Bronchus fibroblast of lung (primary cell): ENCODE measurements at places on chromosomes 4 and X. TPM values are rescaled to one million over a fixed set of nuclear protein-coding genes. Genes with fewer than 3 reads are reported as not detected.

The SAGE1 gene
- total RNA-seq = not detected in 2 replicates

The SYN1 gene
- 0.30 and 0.50 TPM in 2 replicates for total RNA-seq

The RASGEF1B gene
- not detected in 2 replicates for total RNA-seq

The DCAF4L1 gene
- total RNA-seq = under 0.01 TPM in 1 of 2 replicates, not detected in the other

The CCDC120 gene
- total RNA-seq = 0.50 and 1.5 TPM in 2 replicates

The FHL1 gene
- 36.4 and 41.5 TPM in 2 replicates for total RNA-seq

The BANK1 gene
- 0.15 and 0.17 TPM in 2 replicates for total RNA-seq

The PLS3 gene
- total RNA-seq = 69.7 and 79.4 TPM in 2 replicates

The RGN gene
- 1.0 and 1.5 TPM in 2 replicates for total RNA-seq

The TCEAL9 gene
- total RNA-seq = 50.1 and 113 TPM in 2 replicates

The EVC gene
- total RNA-seq = 14.9 and 16.5 TPM in 2 replicates

The EBP gene
- 254 and 300 TPM in 2 replicates for total RNA-seq

The LRIT3 gene
- total RNA-seq = not detected in 2 replicates

The NDNF gene
- 0.34 and 0.59 TPM in 2 replicates for total RNA-seq

The AREG gene
- total RNA-seq = 10.0 and 19.0 TPM in 2 replicates

The WDR45 gene
- 45.6 and 47.2 TPM in 2 replicates for total RNA-seq

The SPANXB1 gene
- total RNA-seq = not detected in 2 replicates

The CXorf58 gene
- total RNA-seq = not detected in 2 replicates

The AMTN gene
- not detected in 2 replicates for total RNA-seq
